Glutamatergic neuron (in vitro differentiated cells): ENCODE measurements at places on chromosomes 6 and 20. TPM values are rescaled to one million over a fixed set of nuclear protein-coding genes. Genes with fewer than 3 reads are reported as not detected.
A peak's percentile ranks its signal among the peaks of the same experiment; 100 is the strongest.

DNA sequence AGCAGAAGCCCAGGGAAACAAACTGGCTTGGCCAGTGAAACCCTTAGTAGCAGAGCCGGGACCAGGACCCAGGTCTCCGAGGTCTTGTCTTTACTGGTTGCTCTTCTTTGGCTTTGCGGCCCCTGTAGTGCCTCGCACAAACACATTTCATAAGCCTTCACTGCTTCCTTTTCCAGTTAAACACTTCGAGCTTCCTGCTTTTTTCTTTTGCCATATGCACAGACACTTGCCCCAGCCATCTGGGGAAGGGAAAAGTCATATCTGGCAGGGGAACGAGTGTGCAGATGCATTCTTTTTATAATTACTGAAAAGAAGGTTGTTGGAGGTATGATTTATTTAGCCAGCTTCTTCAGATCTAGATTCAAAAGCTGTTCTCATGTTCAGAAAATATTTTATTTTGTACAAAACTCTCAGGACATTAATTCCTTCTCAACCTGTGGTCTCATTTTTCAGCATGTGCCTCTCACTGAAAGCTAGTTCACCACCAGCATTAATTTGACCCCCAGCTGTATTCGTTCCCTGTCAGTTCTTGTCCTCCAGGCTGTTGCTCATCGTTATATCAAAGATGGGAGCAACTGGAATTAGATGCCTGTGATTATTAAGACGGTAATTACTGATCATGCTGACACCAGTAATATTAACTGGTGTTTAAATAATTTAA, 19.2 kb downstream of the KLHL32 start:
- H3K27ac ChIP-seq: no peak overlapping the region
- H3K4me1 ChIP-seq: peaks cover 12% of the 10 kb centered on the region
- DNase-seq: no peak
- H3K4me3 ChIP-seq: no peak overlapping the region
- no peaks in the 10 kb centered on the region for H3K27me3 ChIP-seq

- H3K4me3 ChIP-seq: no peak overlapping the region
- peaks cover 4% of the 10 kb centered on the region for H3K36me3 ChIP-seq
- no peaks in the 10 kb centered on the region for H3K27me3 ChIP-seq
- H3K4me1 ChIP-seq: peaks cover 31% of the 10 kb centered on the region
- peak overlapping the region; percentile 72 for H3K27ac ChIP-seq
Measured at GRCh38 chr6:71072508-71072907, 115.6 kb upstream of the B3GAT2 start.

DNA sequence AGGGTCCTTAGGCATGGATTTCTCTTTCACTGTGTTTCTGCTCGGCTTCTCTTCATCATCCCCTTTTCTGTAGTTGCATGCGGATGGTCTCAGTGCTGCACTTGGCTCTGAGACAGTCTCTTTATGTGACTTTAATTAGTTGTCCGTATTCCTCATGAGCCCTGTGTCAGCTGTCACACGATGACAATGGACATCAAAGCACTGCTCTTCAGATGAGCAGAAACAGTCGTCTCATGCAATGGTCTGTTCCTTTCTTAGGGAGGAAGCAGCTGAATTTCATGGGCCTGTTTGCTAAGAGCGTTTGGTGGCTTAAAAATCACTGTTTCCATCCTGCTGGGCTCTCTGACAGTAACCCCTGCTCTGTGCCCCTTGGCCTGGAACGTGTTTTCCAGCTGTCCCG, 64.9 kb downstream of the SYTL3 start:
- peaks cover 27% of the 10 kb centered on the region for H3K4me1 ChIP-seq
- H3K36me3 ChIP-seq: peaks cover 3% of the 10 kb centered on the region
- no peaks in the 10 kb centered on the region for H3K27me3 ChIP-seq
- H3K27ac ChIP-seq: no peak overlapping the region
- DNase-seq: no peak

DNA sequence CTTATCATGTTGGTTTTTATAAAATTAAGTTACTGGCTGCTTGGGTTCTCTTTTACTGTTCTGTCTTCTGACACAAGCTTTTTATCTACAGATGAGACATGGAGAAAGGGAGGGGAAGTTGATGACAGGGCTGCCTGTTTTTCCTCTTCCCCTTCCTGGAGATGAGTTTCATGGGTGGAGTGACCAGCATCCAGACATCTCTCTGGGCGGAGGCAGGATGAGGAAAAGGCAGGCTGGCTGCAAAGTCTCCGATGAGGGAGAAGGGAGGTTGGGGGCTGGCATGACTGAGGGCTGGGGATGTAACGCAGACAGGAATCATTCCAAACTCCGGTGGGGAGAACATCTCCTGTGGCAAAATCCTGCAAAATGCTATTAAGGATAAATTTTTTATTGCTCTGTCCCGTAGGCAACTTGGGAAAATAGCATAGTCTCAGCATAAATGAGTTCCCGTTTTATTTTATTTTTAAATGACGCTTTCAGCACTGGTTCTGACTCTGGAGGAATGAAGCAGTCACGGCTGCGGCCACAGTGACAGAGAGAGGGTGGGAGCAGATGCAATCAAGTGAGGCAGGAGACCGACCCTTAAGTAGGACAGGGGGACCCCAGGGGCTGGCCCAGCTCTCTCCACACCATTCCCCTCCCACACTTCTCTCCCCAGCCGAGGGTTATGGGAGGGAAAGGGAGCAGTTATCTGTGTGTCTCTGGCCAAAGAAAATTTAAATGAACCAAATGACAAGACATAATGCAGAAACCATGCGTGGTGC, 108.8 kb upstream of the PMEPA1 start:
- H3K27ac ChIP-seq: peak overlapping the region; percentile 3
- H3K36me3 ChIP-seq: no peaks in the 10 kb centered on the region
- H3K27me3 ChIP-seq: peaks cover 5% of the 10 kb centered on the region
- DNase-seq: no peak
- peaks cover 29% of the 10 kb centered on the region for H3K4me1 ChIP-seq

HLA-DOA gene
- total RNA-seq: 0.69 TPM

- no peak overlapping the region for H3K4me3 ChIP-seq
- H3K27ac ChIP-seq: no peak overlapping the region
- no peak for DNase-seq
- no peaks in the 10 kb centered on the region for H3K4me1 ChIP-seq
Measured at GRCh38 chr6:160278311-160278710, 19.7 kb upstream of the SLC22A2 start.

ARMH2 gene
- total RNA-seq: 0.54 TPM

GRCh38 chr20:62048821-62049291, 16.8 kb downstream of the TAF4 start:
- H3K27ac ChIP-seq: no peak overlapping the region
- no peak for DNase-seq
- no peaks in the 10 kb centered on the region for H3K36me3 ChIP-seq
- H3K27me3 ChIP-seq: peaks cover 9% of the 10 kb centered on the region
- peaks cover 34% of the 10 kb centered on the region for H3K4me1 ChIP-seq

GRCh38 chr6:67606906-67607828, 1027.9 kb upstream of the ADGRB3 start:
- H3K4me3 ChIP-seq: no peak overlapping the region
- H3K27me3 ChIP-seq: no peaks in the 10 kb centered on the region
- H3K27ac ChIP-seq: no peak overlapping the region
- H3K4me1 ChIP-seq: no peaks in the 10 kb centered on the region

- H3K27ac ChIP-seq: peak overlapping the region; percentile 70
- peaks cover 11% of the 10 kb centered on the region for H3K4me1 ChIP-seq
- peak overlapping the region; percentile 91 for H3K4me3 ChIP-seq
- peak; percentile 86 for DNase-seq
- no peaks in the 10 kb centered on the region for H3K36me3 ChIP-seq
Measured at GRCh38 chr20:41316602-41317545, 657 bp downstream of the ZHX3 start.

ACSS2 gene
- 53.3 TPM for total RNA-seq

DNA sequence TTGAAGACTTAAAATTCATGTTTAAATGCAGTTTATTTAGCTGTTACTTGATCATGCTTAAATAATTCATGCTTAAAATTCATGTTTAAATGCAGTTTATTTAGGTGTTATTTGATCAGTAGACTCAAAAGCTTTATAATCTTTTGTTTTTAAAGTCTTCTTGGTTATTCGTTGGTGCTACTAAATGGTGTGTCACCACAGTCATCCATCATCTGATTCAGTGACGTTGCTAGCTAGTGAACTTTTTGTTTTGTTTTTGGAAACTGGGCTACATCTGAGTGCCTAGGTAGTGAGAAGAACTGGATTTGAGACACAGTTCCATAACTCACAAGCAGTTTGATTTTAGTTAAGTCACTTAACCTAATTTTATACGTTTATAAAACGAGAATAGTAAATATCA, 20.9 kb downstream of the SCAF8 start:
- no peaks in the 10 kb centered on the region for H3K27me3 ChIP-seq
- no peak for DNase-seq
- no peak overlapping the region for H3K27ac ChIP-seq
- no peaks in the 10 kb centered on the region for H3K36me3 ChIP-seq
- H3K4me3 ChIP-seq: no peak overlapping the region
- peaks cover 30% of the 10 kb centered on the region for H3K4me1 ChIP-seq
